ENCODE measurements at places on chromosomes 13 and 19.

- DNase-seq: no peak
Measured at GRCh38 chr19:15238639-15239155, 6.4 kb upstream of the EPHX3 start.

DNA sequence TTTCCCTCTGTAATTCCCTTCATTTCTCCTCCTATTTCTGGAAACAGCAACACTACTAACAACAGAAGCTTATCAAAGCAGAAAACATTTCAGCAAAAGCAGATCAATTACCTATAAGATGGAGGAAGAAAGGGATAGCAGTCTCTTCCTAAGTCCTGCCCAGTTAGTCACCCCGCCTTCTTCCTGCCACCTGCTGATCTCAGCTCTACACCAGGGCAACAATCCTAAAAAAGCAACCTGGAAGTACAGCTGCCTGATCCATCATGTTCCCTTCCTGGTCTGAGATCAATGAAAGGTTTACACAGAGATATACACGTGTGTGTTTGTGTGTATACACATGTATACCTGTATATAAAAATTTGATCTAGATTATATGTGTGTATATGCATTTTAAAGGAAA, 59.4 kb downstream of the TSC22D1 start:
- DNase-seq: no peak

DNA sequence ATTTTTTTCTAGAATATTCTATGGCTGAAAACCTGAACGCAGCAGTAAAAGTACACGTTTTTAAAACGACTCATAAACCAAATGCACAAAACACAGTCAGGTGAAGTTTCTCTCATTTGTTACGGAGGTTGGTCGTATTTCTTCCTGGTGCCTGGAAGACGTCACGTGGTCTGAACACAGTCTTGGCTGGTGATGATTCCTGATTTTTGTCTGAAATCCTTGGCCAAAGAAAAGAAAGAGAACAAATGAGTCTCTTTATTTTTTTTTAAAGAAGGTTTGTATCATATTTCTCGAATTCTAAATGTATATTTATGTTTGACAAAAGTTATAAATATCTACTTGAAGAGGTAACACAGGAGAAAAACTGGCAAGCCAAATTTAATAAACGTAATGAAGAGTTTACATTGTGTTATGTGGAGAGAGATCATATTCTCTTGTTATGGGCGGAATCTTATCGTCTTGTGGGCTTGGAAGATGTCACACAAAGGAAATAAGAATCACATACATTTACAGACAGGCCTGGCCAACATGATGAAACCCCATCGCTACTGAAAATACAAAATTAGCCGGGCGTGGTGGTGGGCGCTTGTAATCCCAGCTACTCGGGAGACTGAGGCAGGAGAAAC, 10.0 kb upstream of the PNMA8A start:
- no peak for DNase-seq

GRCh38 chr13:113545931-113546516, 38.5 kb upstream of the TFDP1 start:
- DNase-seq: no peak

All from NCI-H2107 (cell line).